Stimulated activated CD8-positive, alpha-beta memory T cell treated with anti-CD3 and anti-CD28 coated beads, Interleukin-2, amount 100 ng/mL, for 1 hour (primary cell): ENCODE measurements at places on chromosomes 12 and 14.

DNA sequence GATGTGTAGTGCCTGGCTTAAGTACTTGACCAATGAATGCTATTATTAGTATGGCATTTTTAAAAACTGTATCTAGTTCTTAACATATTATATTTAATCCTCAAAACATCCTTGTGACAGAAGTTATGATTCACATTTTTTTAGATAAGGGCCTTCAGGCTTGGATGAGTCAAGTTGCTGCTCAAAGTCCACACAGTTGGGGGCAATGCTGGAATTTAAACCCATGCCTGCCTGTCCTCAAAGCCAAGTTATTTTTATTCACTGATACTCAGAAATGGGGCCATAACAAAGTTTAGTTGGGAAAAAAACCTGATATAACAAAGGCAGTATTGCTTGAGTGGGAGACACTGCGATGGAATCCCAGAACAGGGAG, 50.6 kb downstream of the RFX4 start:
- no peak for DNase-seq

DNA sequence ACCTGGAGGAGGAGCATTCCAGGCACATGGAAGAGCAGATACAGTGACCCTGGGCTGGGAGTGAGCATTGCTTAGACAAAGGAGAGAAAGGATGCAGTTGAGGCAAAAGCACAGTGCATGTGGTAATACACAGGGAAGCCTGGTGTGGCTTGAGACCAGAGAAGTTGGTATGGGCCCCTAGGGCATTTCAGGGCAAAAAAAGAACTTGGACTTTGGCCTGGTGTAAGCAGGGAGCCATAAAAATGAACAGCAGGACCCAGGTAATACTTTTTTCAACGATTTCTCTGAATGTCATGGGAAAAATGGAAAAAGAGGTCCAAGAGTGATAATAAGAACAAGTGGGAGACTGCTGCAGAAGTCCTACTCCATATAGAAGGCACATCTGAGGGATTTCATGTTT, 163.9 kb downstream of the ASCL4 start:
- DNase-seq, result no peak

- no peak for DNase-seq
Observed at GRCh38 chr12:3305904-3306619, 184.9 kb upstream of the PRMT8 start.

- no peak for DNase-seq
Observed at GRCh38 chr12:130079279-130079678, 83.0 kb upstream of the FZD10 start.
